ENCODE measurements at places on chromosomes 16 and 17.

- no peak for DNase-seq
These were observed 101.5 kb upstream of the CDH11 start for GRCh38 chr16:65223335-65223734.

GRCh38 chr17:4204710-4205173 lies 59.0 kb downstream of the ANKFY1 start:
- no peak for DNase-seq

GRCh38 chr17:72572604-72573491 lies 452.0 kb downstream of the SOX9 start:
- no peak for DNase-seq

DNA sequence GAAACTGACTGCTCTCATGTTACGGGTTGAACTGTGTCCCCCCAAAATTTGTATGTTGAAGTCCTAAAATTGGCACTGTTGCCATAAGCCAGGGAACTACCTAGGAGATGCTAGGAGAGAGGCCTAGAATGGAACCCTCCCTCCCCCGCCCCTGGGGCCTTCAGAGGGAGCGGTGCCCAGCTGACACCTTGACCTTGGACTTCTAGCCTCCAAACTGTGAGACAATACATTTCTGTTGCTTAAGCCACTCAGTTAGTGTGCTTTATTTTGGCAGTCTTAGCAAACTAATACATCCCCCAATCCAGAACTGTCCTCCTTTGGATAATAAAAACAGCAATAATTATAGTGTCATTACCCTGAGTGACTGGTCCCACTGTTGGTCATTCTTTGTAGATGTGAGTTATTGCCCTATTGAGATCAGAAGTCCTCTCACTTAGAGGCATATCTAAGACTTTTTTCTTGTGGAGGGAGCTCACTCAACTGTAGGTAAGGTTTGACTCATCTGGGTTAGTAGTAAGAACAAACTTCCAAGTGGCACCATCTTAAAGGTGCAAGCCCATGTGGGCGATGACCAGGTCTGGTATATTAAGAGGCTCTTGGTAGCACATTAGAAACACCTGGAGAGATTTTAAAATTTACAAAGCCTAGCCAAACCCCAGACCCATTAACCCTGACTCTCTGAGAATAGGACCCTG lies 93.0 kb upstream of the HLF start:
- DNase-seq: no peak

- DNase-seq: no peak
These were observed 479.1 kb downstream of the SLC39A11 start for GRCh38 chr17:72613396-72613795.

DNA sequence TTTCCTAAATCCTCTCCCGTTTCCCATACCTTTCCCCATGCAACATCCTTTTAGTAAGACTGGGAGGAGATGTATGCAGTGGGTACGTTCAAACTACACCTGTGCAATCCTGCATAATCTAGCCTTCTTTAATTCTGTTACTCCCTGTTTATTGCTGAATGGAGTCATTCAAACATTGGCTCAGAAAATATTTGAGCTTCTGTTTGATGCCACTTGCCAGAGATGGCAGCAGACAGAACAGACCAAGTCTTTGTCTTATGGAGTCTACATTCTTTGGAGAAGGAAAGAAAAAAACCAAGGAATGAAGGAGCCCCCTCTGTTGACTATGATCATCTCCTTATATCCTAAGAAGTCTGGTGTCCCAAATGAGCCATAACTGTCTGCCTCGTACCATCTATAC lies 288.8 kb downstream of the HAPSTR1 start:
- DNase-seq: no peak

- peak; percentile 91 for DNase-seq
These were observed 8.2 kb upstream of the CIITA start for GRCh38 chr16:10868596-10869469.

- DNase-seq: no peak
These were observed 15.3 kb downstream of the ZZEF1 start for GRCh38 chr17:4127555-4127954.

- no peak for DNase-seq
These were observed 32.6 kb upstream of the RGS9 start for GRCh38 chr17:65104541-65104940.

- peak; percentile 33 for DNase-seq
These were observed 3.6 kb upstream of the ALOX12B start for GRCh38 chr17:8091033-8091687.

GRCh38 chr17:57876023-57876865 lies 26.4 kb upstream of the MRPS23 start:
- no peak for DNase-seq

GRCh38 chr16:4426021-4426684 lies 485 bp downstream of the DNAJA3 start:
- no peak for DNase-seq

DNA sequence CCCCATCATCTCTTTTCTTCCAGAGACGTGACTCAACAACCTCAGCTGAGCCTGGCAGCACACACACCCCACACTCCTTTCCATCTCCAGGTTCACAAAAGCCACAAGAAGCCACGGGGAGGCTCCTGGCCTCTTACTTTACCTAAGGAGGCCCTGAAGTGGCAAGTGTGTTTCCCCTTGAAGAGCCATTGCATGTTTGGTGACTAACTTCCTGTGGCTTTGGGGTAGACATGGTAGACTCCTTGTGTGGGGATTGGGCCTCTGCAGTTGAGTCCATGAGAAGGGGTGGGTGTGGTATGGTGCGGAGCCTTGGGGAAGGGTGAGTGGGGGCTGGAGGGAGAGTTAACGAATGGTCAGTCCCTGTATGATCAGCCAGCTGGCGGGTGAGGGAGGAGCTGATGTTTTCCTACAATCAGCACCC lies 24.2 kb downstream of the SAP30BP start:
- no peak for DNase-seq

- DNase-seq: peak; percentile 16
These were observed 54.5 kb downstream of the NKD1 start for GRCh38 chr16:50602531-50603205.

GRCh38 chr16:19307587-19308241 lies 22.2 kb downstream of the CLEC19A start:
- no peak for DNase-seq

DNA sequence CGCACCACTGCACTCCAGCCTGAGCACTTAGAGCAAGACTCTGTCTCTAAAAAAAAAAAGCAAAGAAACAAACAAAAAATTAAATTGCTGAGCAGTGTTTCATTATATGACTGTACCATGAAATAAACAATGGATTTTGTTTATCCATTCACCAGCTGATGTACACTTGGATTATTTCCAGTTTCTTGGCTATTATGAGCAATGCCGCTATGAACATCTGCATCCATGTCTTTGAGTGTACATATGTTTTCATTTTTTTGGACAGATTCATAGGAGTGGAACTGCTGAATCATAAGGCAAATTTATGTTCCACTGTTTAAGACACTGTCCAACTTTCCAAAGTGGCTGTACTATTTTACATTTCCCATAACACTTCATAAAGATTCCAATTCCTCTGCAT lies 8.0 kb downstream of the RNF157 start:
- no peak for DNase-seq

DNA sequence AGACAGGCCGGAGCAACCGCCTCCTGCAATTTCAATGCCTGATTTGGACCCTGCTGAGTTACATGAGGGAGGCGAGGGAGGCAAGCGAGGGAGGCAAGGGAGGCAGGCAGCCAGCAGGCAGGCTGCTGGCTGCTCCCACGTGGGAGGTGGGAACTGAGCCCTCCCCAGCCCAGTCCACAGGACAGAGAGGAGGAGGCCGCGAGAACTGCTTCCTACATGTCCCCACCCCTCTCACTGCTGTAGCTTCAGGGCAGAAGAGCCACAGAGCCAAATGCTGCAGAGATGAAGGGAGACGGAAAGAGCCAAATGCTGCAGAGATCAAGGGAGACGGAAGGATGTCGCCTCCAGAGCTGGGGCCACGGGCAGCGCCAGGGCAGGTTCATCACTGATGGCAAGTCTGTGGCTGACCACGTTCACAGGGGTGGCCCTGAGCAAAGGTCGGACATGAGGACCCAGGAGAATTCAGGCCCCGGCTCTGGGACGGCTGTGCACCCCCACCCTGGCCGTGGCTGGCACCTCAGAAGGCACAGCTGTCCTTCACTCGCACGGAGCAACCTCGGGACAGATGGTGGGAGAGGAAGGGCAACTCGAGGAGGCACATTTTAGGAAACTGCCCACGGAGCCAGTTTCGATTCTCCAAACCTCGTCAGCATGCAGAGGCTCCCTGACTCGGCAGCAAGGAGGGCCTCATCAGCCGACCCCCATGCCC lies 21.5 kb downstream of the RPH3AL start:
- DNase-seq: no peak

- no peak for DNase-seq
These were observed 123.2 kb upstream of the ANKFN1 start for GRCh38 chr17:56030009-56030624.

DNA sequence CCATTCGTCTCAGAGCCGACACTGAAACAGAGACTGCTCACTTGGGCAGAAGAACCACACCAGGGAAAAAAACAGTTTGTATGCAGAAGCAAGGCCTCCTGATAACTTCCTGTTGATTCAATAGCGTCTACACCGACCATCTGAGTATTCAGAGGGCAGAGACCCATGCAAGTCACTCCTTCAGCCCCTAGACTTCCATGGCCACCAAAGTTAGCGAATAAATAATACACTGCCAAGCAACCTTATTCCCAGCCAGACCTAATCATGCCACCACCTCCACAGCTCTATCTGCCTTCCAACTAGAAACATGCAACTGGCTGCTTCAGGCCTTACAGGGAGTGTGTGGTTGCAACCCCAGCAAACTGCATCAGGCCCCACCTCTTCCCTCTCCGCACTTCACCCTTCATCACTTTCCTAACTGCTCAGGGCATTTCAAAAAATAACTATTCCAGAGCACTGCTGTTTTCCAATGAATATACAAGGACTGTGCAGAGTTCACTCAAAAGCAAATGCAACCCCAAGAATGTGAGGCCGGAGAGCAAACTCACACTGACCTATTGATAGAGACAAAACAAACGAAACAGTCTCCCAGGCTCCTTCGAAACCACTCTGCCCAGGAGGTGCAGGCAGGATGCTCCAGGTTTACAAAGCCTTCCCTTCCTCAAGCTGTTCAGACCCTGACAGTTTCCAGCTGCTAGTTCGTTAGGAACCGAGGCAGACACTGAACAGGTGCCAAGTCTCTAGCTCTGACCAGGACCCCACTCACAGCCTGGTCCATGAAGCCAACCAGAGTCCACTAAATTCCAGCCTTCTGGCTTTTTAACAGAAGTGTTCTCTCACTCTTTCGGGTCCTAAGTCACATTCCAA lies 3.6 kb downstream of the USP7 start:
- DNase-seq: peak; percentile 25

DNA sequence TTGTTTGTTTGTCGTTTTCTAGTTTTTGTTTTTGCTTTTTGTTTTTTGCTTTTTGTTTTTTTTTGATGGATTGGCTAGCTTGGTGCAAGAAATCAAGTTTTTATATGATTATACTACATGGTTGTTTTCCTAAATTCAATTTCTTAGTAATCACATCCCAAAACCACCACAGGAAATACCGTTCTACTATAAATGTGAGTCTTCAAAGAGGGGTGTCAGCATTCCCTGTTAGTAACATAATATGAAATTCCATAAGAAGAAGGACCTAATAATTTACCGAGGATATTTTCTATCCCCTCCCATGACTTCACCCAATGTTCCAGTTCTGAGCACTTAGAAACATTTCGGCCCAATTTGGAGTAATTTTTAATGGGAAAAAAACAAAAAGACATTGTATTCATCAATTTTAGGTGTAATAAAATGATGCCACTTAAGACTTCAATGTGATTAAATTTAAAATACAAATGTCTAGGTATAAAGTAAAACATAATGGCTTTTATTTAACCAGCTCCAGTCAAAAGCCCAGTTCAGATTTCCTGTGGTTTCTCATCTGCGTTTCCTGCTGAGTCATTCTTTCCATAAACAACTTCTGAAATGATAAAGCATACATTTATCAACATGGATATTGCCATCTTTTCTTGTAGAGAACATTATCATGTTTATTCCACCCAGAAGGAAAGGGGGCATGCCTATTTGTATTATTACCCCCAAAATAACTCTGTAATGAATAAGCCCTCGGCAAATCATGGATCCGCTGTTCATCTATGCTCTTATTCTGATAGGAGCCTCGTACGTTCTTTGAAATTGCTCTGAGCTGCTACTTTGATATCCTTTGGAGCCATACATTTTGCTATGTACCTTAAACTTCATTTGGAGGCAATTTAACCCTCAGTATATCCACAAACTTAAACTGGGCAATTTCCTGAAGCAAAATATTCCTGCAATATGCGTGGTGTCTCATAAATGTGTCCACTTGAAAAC lies 28.1 kb downstream of the HSBP1 start:
- no peak for DNase-seq

DNA sequence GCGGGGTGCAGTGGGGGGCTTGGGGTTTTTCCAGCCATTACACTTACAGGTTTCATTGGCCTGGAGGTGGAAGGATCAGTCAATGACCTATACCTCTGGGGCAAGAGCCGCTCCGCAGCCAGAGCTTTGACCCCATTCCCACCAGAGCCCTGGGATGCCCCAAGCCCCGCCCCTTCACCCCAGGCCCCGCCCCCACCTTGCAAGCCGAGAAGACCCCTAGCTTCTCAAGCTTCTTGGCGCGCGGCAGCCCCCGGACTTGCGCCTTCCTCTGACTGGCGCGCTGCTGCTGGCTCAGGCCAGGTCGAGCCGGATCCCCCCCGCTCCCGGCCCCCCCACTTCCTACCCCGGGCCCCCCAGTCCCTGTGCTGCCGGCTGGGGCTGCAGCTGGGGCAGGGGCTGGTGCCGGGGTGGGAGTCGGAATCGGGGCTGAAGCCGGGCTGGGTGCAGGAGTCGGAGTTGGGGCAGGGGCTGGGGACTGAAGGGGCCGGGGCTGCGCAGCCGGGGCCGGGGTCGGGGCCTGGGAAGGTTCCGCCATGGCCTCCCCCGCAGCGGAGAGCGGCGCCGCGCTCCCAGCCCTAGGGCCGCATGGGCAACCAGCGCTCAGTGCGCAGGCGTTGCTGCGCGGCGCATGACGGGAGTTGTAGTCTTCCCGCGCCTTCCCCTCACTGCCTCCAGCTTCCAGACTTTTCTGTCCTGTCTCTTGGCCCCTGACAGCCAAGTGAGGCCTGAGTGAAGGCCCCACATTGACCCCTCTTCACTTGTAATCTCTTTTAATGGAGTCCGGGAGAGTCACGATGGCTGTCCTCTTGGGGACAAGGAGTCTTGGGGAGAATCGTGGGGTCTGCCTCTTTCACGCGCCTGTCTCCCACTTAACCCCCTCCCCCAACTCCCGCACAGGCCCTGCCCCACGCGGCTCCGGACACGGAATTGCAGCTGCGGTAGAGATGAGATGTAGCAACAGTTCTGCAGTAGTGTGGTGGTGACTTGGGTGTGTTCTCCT lies at the start of gene KAT2A:
TSS of gene KAT2A (minus strand) at position 598 of the 1,000 bp plus-strand sequence. CDS start at position 535, 63 bp downstream.
- no peak for DNase-seq

GRCh38 chr17:66135219-66135618 lies 56.7 kb downstream of the CEP112 start:
- no peak for DNase-seq

GRCh38 chr17:7384489-7385081 lies 3.7 kb downstream of the TNK1 start:
- DNase-seq: no peak

- DNase-seq: no peak
These were observed 35.6 kb downstream of the TMEM100 start for GRCh38 chr17:55687037-55687436.

DNA sequence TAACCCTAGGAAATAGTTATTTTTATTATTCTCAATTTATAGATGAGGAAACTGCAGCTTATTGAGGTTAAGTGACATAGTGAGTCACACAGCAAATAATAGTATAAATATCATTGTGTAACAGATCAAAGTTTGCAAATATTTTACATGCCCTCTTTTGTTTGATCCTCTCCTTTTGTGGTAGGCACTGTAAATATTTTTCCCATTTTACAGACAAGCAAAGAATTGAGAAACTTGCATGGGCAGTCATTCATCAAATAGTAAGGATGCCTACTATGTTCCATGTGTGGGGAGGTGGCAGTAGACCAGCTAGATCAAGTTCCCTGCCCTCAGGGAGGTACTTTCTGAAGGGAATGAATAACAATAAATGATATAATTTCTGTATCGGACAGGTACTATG lies 173.0 kb downstream of the PHKB start:
- DNase-seq: no peak

Measured in hematopoietic multipotent progenitor cell (in vitro differentiated cells).